Activated CD4-positive, alpha-beta T cell treated with anti-CD3 and anti-CD28 coated beads, Interleukin-2, amount 10 ng/mL, durations not matched to agents 24 days and 14 days (primary cell): ENCODE measurements at places on chromosomes 1 and 21. TPM values are rescaled to one million over a fixed set of nuclear protein-coding genes. Genes with fewer than 3 reads are reported as not detected.

Gene RAB3B
- total RNA-seq: 0.02 TPM in 2 replicates

Gene C1orf87
- not detected in 2 replicates for total RNA-seq

Gene CD164L2
- not detected in 2 replicates for total RNA-seq

Gene ACKR1
- total RNA-seq: not detected in 2 replicates

Gene FMN2
- not detected in 2 replicates for total RNA-seq

Gene OR2T35
- not detected in 2 replicates for total RNA-seq

Gene CYP4B1
- total RNA-seq: not detected in 2 replicates

Gene BMP8B
- total RNA-seq: 0.37 and 0.43 TPM in 2 replicates

Gene LAMTOR2
- total RNA-seq: 69.9 and 73.0 TPM in 2 replicates

Gene SMCP
- total RNA-seq: not detected in 2 replicates

Gene TOMM40L
- 25.6 and 28.4 TPM in 2 replicates for total RNA-seq

Gene FCAMR
- total RNA-seq: not detected in 2 replicates

Gene S100A5
- 2.3 and 2.6 TPM in 2 replicates for total RNA-seq

Gene NFASC
- 0.17 and 0.21 TPM in 2 replicates for total RNA-seq

Gene ERO1B
- 1.5 and 3.2 TPM in 2 replicates for total RNA-seq

Gene LCA5L
- not detected in 2 replicates for total RNA-seq

Gene WNT9A
- total RNA-seq: not detected in 2 replicates

Gene C1orf141
- total RNA-seq: not detected in 2 replicates

Gene MSH4
- 0.33 and 0.42 TPM in 2 replicates for total RNA-seq
